Stomach (tissue), 19 donors: ENCODE measurements at places on chromosomes 2 and 18. TPM values are rescaled to one million over a fixed set of nuclear protein-coding genes. Genes with fewer than 3 reads are reported as not detected.

Gene VAMP5
- 29.5 TPM for total RNA-seq

Gene ITPRIPL1
- total RNA-seq, result 3.9 TPM

Gene NEURL3
- total RNA-seq, result not detected

Gene CABYR
- total RNA-seq, result not detected

Gene TXNDC2
- total RNA-seq, result not detected

Gene TCF4
- total RNA-seq, result 57.7 TPM

Gene CTAGE1
- total RNA-seq, result not detected

Gene IL36A
- not detected for total RNA-seq

Gene ERMN
- 5.7 TPM for total RNA-seq

Gene MLPH
- total RNA-seq, result 436 TPM

Gene PLEKHB2
- total RNA-seq, result 181 TPM

Gene ATOH8
- total RNA-seq, result 19.4 TPM

- H3K27me3 ChIP-seq, result no peaks in the 10 kb centered on the region
- H3K27ac ChIP-seq, result no peak overlapping the region
- no peaks in the 10 kb centered on the region for H3K4me1 ChIP-seq
- no peaks in the 10 kb centered on the region for H3K36me3 ChIP-seq
- H3K4me3 ChIP-seq, result no peak overlapping the region
Observed at GRCh38 chr2:64485961-64486360, 32.0 kb downstream of the LGALSL start.

GRCh38 chr2:127392828-127393578 lies 5.2 kb upstream of the MAP3K2 start:
- H3K27me3 ChIP-seq, result no peaks in the 10 kb centered on the region
- DNase-seq, result no peak
- H3K4me3 ChIP-seq, result no peak overlapping the region
- H3K27ac ChIP-seq, result no peak overlapping the region
- peaks cover 12% of the 10 kb centered on the region for H3K4me1 ChIP-seq

- H3K4me1 ChIP-seq, result peaks cover 4% of the 10 kb centered on the region
- H3K4me3 ChIP-seq, result no peak overlapping the region
- H3K27me3 ChIP-seq, result no peaks in the 10 kb centered on the region
- H3K36me3 ChIP-seq, result no peaks in the 10 kb centered on the region
Observed at GRCh38 chr2:234544659-234545611, 48.1 kb upstream of the ARL4C start.

DNA sequence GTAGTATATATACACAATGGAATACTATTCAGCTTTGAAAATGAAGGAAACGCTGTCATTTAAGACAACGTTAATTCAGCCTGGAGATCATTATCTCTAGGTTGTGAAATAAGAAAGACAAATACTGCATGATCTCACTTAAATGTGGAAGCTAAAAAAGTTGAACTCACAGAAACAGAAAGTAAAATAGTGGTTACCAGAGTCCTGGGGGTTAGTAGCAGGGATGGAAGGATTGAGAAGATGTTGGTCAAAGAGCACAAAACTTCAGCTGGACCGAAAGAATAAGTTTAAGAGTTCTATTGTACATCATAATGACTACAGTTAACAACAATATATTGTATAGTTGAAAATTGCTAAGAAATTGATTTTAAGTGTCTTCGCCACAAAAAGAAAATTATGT lies 670.3 kb downstream of the NR4A2 start:
- no peaks in the 10 kb centered on the region for H3K36me3 ChIP-seq
- H3K27me3 ChIP-seq, result no peaks in the 10 kb centered on the region

DNA sequence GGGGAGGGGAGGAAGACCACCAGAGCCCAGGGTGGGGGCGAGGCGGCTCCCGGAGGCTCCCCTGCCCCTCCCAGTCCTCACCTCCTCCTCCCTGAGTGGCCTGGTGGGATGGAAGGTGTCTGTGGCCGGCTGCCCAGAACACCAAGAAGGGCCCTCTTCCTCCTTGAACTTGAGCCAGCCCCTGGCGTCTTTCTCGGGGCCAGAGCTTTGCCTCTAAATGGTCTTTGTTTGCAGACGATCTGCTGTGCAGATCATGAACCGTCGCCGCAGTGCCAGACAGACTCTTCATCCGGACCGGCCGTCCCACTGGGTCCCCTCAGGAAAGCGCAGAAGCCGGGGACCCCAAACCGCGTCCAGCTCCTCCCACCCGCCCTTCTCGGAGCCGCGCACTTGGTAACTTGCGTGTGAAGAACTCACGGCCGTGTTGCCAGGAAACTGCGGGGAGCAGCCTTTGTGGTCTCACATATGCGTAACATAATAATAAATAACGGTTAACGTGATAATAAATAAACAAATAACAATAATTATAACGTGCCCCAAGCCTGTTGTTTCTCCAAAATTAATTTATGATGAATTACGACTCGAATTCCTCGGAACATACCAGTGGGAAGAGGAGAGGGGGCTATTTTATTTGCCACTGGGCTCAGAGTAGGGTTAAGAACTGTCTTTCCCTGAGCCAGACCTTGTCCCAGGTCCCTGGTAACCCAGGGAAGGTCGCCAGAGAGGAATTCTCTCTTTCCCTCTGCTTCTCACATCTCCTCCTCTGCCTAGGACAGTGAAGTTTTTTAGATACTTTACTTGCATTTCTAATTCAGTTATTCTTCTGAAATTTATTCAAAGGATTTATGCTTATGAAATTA lies 41.0 kb downstream of the PTGR3 start:
- H3K36me3 ChIP-seq, result no peaks in the 10 kb centered on the region
- no peaks in the 10 kb centered on the region for H3K27me3 ChIP-seq
- peak; percentile 58 for DNase-seq

DNA sequence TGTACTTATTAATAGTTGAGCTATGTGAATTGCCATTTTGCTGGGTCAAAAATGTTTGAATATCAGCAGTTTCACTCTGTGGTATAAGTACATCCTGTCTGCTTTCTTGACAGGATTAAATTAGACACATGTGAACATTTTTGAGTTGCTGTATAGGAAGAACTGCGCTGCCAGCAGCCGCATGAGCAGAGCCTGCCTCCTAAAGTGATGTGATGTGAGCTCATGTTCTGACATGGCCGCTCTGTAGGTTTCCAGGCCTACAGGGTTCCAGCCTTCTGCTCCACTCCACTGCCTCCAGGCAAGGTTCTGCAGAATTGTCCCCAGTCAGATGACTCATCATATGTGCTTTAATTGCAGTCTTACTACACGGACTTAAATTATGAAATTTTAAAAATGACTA lies 119.7 kb upstream of the NFATC1 start:
- DNase-seq, result no peak
- no peaks in the 10 kb centered on the region for H3K4me1 ChIP-seq
- H3K4me3 ChIP-seq, result no peak overlapping the region
- no peak overlapping the region for H3K27ac ChIP-seq
- H3K36me3 ChIP-seq, result peaks cover 31% of the 10 kb centered on the region

DNA sequence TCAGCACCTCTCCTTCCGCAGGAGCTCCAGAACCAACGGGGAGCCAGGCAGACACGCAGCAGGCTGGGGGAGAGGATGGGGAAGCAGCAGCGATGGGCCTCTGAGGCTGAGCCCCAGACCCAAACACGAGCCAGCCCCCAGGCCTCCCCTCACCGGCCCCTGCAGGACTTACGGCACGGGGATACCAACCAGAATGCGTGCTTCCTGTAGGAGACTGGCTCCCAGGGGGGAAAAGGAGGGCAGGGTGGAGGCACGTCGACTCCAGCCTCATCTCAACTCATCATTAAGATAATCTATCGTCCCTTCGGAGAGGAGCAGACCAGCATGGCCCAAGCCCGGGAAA lies 495.1 kb upstream of the MYT1L start:
- no peaks in the 10 kb centered on the region for H3K4me1 ChIP-seq
- no peak overlapping the region for H3K4me3 ChIP-seq
- no peak for DNase-seq
- H3K27ac ChIP-seq, result no peak overlapping the region
- no peaks in the 10 kb centered on the region for H3K36me3 ChIP-seq

- no peak for DNase-seq
- no peaks in the 10 kb centered on the region for H3K36me3 ChIP-seq
- H3K27ac ChIP-seq, result no peak overlapping the region
- H3K4me1 ChIP-seq, result no peaks in the 10 kb centered on the region
Observed at GRCh38 chr2:143529118-143529720, 400.0 kb downstream of the ARHGAP15 start.

- no peak for DNase-seq
- H3K4me3 ChIP-seq, result no peak overlapping the region
- H3K36me3 ChIP-seq, result no peaks in the 10 kb centered on the region
- no peak overlapping the region for H3K27ac ChIP-seq
- H3K4me1 ChIP-seq, result no peaks in the 10 kb centered on the region
- H3K27me3 ChIP-seq, result no peaks in the 10 kb centered on the region
Observed at GRCh38 chr2:2691419-2691818, 360.3 kb upstream of the MYT1L start.

DNA sequence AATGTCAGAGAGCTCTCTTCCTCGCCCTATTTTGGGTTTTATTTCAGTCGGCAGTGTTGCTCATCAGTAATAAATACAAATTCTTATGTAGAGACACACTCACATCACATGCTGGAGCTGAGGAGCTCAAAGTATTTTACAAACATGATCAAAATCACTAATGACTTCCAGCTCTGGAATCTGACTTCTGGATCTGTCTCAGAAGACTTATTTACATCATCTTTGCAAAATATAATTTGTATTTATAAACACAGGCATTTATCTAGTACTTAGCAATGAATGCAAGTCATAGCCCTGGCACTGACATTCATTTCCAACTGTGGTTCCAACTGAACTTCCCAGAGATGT lies 327.1 kb downstream of the NCKAP5 start:
- no peak for DNase-seq
- no peaks in the 10 kb centered on the region for H3K27me3 ChIP-seq
- no peak overlapping the region for H3K4me3 ChIP-seq

GRCh38 chr2:97774425-97774824 lies 61.0 kb downstream of the ZAP70 start:
- peak; percentile 45 for DNase-seq
- no peak overlapping the region for H3K27ac ChIP-seq
- peaks cover 27% of the 10 kb centered on the region for H3K36me3 ChIP-seq

- no peaks in the 10 kb centered on the region for H3K27me3 ChIP-seq
- no peaks in the 10 kb centered on the region for H3K4me1 ChIP-seq
- no peak overlapping the region for H3K4me3 ChIP-seq
- no peaks in the 10 kb centered on the region for H3K36me3 ChIP-seq
- H3K27ac ChIP-seq, result no peak overlapping the region
Observed at GRCh38 chr2:124254621-124255020, 229.5 kb downstream of the CNTNAP5 start.

DNA sequence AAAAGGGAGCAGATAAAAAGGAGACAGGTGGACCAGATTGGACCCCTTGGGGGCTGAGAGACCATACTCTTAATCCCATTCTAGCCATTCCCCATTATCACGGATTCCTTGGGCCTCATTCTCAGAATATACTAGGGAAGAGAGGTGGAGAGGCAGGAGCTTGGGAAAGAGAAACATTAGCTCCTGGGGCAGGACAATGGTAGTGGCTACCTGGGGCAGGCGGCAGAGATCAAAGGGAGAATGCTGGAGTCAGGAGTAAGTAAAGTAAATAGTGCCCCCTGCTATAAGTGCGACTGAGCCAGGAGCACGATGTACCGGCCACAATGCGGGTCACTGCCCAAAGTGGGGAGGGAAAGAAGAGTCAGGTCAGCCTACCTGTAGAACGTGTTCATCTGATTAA lies 20.4 kb upstream of the IHH start:
- H3K27me3 ChIP-seq, result no peaks in the 10 kb centered on the region
- DNase-seq, result peak; percentile 44
- peaks cover 28% of the 10 kb centered on the region for H3K4me1 ChIP-seq
- H3K4me3 ChIP-seq, result no peak overlapping the region

- no peak overlapping the region for H3K27ac ChIP-seq
- no peak for DNase-seq
- no peak overlapping the region for H3K4me3 ChIP-seq
- no peaks in the 10 kb centered on the region for H3K27me3 ChIP-seq
- no peaks in the 10 kb centered on the region for H3K36me3 ChIP-seq
Observed at GRCh38 chr2:191615596-191615995, 62.3 kb upstream of the NABP1 start.

- H3K4me1 ChIP-seq, result peaks cover 47% of the 10 kb centered on the region
- DNase-seq, result no peak
- peak overlapping the region; percentile 90 for H3K27ac ChIP-seq
- H3K27me3 ChIP-seq, result no peaks in the 10 kb centered on the region
Observed at GRCh38 chr2:86035376-86035882, 70.3 kb downstream of the POLR1A start.

- H3K4me3 ChIP-seq, result no peak overlapping the region
- H3K27me3 ChIP-seq, result no peaks in the 10 kb centered on the region
- no peaks in the 10 kb centered on the region for H3K4me1 ChIP-seq
- no peaks in the 10 kb centered on the region for H3K36me3 ChIP-seq
- H3K27ac ChIP-seq, result no peak overlapping the region
- DNase-seq, result no peak
Observed at GRCh38 chr2:209316141-209316540, 107.7 kb upstream of the MAP2 start.

DNA sequence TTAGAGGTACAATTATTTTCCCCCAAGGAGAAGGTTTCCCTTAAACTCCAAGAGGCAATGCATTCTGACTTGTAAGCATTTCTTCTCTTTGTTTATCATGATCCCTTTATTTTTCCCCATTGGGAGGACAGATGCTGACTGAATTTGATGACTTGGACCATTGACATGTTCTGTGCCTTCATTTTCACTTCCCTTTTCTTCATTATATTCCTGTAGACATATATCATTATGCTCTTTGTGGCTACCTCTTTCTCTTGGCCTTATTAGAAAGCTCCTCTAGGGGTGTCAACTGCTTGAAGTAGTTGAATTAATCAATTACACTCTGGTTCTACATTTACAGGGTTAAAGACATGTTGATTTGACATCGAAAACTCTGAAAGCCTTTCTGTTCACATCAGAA lies 330.0 kb upstream of the DCC start:
- no peaks in the 10 kb centered on the region for H3K27me3 ChIP-seq
- H3K27ac ChIP-seq, result no peak overlapping the region
- no peak for DNase-seq
- H3K4me1 ChIP-seq, result no peaks in the 10 kb centered on the region

- no peak for DNase-seq
- peaks cover 5% of the 10 kb centered on the region for H3K36me3 ChIP-seq
- H3K27me3 ChIP-seq, result no peaks in the 10 kb centered on the region
Observed at GRCh38 chr18:57544936-57545660, 41.4 kb downstream of the FECH start.

DNA sequence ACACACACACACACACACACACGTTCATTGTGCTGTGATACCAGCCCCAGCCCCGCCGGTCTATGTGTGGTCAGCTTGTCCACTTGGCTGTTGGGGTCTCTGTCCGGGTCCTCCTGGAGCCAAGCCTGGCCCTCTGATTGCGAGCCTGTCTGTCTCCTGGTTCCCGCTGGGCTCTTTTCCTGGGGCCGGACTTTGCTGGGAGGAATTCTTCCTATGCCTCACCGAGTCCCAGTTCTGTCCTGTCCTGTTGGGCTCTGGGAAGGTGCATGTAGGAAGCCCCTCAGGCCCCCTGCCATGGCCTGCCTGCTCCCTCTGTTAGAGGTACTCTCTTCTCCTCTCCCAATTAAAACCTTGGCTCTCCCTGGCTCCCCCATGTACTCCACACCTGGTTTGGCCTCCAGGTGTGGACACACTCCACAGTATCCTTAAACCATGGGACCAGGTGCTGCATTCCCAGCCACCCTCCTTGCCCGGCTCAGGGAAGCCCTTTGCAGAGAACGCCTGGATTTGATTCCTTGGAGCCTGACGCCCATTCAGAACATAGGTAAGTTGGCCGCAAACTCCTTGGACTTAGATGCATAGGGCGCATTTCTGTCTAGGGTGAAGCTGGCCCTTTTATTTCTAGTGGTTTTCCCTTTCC lies 42.3 kb downstream of the CABLES1 start:
- H3K4me1 ChIP-seq, result peaks cover 18% of the 10 kb centered on the region
- peak overlapping the region; percentile 50 for H3K27ac ChIP-seq
- H3K4me3 ChIP-seq, result no peak overlapping the region
- no peak for DNase-seq

GRCh38 chr2:213004197-213004821 lies 147.1 kb downstream of the IKZF2 start:
- no peak for DNase-seq
- H3K4me1 ChIP-seq, result no peaks in the 10 kb centered on the region
- no peak overlapping the region for H3K27ac ChIP-seq
- no peaks in the 10 kb centered on the region for H3K27me3 ChIP-seq
- no peaks in the 10 kb centered on the region for H3K36me3 ChIP-seq
